ENCODE measurements at places on chromosomes 5 and 9.

DNA sequence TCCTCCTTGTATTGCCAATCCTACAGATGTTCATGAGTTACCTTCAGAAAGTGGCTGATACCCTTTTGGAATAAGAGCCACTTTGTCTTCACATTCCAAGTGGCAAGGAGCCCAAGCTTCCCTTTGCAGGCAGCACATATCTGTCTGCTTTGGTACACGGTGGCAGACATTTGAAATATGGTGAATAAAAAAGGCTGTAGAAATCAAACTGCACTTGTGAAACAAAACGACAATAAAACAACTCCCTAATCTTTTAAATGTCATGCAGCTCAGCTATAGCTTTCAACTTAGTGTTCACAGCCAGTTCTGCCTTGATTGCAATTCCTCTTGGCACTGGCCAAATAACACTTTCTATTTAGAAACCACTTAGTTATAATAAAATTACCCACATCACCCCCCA is 35.0 kb upstream of the DMAC1 start:
- no peak for DNase-seq

- DNase-seq: no peak
Observed at GRCh38 chr5:135511761-135512575, 23.8 kb downstream of the NEUROG1 start.

DNA sequence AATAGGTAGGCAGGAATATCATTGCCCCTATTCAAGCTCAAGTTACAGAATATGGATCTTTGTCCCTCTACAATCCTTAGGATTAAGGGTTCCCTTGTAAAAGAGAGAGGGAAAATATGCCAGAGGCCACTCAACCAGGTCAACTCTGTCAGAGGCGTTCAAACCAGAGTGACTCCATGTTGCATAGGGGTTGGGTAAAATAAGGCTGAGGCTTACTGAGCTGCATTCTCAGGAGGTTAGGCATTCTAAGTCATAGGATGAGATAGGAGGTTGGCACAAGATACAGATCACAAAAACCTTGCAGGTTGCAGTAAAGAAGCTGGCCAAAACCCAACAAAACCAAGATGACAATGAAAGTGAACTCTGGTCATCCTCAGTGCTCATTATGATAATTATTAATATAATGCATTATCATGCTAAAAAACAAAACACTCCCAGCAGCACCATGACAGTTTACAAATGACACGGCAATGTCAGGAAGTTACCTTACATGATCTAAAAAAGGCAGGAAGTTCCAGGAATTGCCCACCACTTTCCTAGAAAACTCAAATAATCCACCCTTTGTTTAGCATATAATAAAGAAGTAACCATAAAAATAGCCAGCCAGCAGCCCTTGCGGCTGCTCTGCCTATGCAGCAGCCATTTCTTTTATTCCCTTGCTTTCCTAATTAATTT is 64.8 kb downstream of the ERP44 start:
- DNase-seq: no peak

GRCh38 chr9:19405771-19406170 is 3.0 kb upstream of the ACER2 start:
- DNase-seq: no peak

All from glomerular endothelial cell (primary cell).